ENCODE measurements at places on chromosomes 6 and 20.

DNA sequence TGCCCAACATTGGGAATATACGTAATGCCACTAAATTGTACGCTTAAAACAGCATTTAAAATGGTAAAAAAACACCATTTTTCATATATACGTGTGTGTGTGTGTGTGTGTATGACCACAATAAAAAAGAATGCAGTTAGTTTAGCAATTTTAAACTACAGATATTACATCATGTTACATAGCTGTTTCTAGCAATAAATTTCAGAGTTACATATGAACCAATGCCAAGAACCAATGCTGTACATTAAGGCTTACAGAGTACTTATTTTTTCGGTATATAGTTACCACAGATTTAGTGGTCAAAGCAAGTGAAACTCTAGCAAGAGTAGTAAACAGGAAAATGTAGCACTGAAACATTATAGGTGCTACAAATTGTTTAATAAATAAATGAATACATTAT, 119.3 kb downstream of the PDE10A start:
- DNase-seq, result no peak

DNA sequence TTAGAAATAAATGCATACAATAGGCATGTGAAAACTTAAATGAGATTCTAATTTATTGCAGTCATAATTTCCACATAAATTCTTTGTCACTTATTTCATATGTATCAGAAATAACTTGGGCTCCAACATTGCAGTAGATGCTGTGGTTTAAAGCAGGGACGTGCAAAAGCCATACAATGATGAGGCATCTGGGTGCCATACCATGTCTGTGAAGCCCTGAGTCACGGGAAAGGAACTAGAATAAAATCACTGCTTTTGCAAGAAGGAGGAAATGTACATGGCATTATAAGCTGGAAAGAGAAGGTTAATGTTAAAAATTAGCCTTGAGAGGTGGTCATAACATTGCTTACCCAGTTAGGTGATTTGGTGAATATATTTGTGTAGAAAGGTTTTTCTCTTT, 180.4 kb downstream of the SASH1 start:
- no peak for DNase-seq

DNA sequence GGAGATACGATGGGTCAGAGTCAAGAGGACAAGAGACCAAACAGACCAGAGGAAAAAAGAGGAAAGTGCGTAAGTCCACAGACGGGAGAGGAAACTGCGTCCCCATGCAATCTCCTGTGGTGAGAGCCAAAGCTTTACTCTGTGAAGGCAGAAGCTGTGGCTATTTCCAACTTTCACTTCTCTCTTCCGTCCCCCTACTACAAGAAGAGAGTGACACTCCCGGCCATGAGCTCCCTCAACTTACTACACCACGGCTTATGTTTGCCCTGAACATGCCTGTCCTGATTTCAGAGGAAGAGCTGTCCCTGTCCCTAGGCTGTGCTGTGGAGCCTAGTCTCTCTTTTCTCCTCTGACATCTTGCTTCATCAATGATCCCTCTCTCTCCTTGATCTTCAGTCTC, 11.5 kb upstream of the SSR1 start:
- DNase-seq, result no peak

DNA sequence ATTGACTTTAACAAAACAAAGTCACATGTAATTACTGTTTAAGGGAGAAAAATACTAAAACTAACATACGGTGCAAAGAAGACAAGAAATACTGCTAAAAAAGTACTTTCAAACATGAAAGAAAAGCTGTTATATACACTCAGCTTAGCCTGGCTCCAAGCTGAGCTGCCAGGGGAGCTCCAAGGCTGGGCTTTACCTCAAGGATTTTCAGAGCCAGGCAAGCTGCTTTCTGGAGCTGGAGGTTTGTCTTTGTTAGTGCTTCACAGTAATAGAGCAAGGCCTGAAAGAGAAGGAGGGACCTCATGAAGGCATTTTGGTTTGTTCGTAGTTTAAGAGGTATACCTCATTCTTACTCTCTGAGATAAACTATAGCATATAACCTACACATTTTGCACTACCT, 19.6 kb upstream of the ARMH2 start:
- peak; percentile 14 for DNase-seq

- no peak for DNase-seq
Observed at GRCh38 chr20:37837924-37838323, 65.0 kb upstream of the VSTM2L start.

GRCh38 chr6:10809098-10809497, 29.2 kb downstream of the MAK start:
- DNase-seq, result peak; percentile 4

- no peak for DNase-seq
Observed at GRCh38 chr20:50242548-50242862, 51.9 kb downstream of the CEBPB start.

- no peak for DNase-seq
Observed at GRCh38 chr6:157158897-157159296, 164.4 kb downstream of the TMEM242 start.

- no peak for DNase-seq
Observed at GRCh38 chr6:6798448-6798860, 209.9 kb downstream of the LY86 start.

- DNase-seq, result peak; percentile 3
Observed at GRCh38 chr6:35970181-35970580, 49.3 kb upstream of the SRPK1 start.

DNA sequence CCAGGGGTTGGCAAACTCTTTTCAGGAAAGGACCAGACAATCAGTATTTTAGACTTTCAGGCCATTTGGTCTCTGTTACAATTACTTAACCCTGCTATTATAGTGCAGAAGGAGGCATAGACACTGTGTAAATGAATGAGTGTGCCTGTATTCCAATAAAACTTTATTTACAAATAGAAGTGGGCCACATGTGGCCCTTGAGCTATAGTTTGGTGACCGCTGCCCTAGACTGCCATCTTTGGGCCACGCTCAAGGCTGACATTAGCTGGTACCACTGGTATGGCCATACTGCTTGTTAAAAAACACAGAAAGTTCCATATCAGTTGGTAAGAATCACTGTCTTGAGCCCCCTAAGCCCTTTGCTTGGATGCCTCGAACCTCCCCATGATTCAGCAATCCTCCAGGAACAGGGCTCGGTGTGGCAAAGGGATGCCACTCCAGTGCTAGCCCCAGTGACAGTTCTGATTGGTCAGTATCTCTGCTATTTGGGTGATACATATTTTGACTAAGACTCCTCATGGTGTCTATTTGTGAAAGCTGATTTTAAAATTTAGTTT, 23.3 kb upstream of the SNRNP48 start:
- peak; percentile 28 for DNase-seq

- DNase-seq, result no peak
Observed at GRCh38 chr20:32970973-32971300, 33.3 kb downstream of the SUN5 start.

DNA sequence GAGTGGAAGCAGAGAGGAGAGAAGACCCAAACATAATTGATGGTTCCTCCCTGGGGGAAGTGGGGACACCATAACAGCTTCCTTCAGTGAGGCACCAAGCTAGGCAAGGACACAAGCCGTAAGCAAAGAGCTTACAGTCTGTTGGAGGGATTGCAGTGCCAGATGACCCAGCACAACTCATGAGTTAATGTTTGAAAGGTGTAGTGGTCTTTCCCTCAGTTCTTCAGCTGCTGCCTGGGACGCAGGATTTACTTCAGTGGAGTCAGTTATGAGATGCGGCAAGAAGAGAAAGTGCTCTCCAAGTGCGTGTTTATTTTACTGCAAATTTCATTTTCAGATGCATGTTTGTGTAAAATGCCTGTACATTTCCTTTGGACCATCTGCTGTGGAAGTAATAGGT, 38.7 kb upstream of the SLC17A4 start:
- no peak for DNase-seq

DNA sequence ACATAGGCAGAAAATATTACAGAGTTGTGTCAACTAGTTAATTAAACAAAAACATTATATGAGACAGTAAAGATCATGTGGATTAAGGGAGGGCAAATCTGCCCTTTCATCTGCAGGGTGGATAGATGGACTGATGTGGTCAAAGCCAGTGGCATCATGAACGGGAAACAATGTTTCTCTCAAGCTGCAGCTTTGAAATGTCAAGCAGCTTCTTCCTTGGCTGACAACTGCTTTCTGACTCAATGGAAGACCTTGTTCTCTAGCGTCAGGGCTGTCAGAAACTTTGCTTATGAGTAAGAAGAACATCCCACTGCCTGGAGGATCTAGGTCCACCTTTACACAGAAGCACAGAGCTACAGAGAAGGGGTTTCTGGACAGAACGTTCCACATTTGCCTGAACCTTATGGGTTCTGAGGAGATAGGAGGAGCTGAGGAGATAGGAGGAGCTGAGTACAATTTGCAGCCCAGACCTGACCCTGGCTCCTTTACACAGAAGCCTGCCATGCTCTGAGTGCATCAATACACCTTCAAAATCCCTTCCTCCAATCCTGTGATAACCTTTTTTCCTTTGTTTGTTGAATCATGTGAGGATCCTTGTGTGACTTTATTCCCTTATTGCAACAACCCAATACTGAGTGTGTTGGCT, 6.1 kb downstream of the CST5 start:
- no peak for DNase-seq

- DNase-seq, result peak; percentile 95
Observed at GRCh38 chr6:13526727-13527670, 39.6 kb upstream of the GFOD1 start.

GRCh38 chr6:93677264-93677965, 258.1 kb upstream of the EPHA7 start:
- no peak for DNase-seq

DNA sequence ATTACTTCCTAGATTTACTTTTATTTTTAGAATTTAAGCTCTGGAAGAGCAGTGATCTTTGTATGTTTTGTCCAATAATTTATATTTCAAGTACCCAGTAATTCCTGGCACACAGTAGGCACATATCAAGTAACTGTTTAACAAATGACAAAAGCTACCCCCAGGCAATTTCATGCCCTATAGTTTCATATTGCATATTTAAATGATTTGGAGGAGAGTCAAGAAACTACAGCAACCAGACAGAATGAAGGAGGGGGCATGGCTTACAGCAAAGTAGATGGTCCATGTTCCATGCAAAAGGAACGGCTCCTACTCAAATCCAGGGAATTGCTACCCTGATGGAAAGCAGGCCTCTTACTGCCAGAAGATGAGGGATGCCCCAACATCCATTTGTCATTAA, 113.5 kb downstream of the ARHGAP18 start:
- DNase-seq, result no peak

DNA sequence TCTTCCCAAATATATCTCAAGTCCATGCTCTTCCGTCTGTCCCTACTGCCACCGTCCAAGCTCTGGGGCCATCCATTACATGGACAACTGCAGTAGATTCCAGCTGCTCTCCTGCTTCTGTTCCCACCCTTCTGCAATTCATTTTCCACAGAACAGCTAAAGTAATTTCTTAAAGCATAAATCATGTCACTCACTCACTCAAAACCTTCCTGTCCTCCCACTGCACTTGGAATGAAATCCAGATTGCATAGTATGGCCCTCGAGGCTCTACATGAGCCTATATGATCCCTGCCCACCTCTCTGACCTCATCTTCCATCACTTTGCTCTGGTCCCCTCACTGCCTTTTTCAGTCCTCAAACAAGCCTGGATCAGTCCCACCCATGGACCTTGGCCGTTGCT, 10.9 kb downstream of the PHACTR2 start:
- no peak for DNase-seq

DNA sequence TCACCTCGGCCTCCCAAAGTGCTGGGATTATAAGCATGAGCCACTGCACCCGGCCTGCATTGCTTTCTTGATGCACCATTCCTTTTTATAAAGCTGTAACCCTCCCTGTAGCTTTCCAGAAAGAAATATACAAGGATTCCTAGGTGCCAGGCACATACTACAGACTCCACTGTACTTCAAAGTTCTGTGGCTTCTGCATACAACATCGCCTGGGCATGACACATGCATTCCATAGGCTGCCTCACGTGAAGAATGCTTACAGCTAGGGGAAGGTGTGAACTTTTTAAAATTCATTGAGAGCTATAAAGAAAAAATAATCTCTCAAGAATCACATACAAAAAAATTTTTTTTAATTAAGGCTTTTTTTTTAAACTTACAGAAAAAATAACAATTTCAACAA, 50.2 kb downstream of the TRAM2 start:
- no peak for DNase-seq

DNA sequence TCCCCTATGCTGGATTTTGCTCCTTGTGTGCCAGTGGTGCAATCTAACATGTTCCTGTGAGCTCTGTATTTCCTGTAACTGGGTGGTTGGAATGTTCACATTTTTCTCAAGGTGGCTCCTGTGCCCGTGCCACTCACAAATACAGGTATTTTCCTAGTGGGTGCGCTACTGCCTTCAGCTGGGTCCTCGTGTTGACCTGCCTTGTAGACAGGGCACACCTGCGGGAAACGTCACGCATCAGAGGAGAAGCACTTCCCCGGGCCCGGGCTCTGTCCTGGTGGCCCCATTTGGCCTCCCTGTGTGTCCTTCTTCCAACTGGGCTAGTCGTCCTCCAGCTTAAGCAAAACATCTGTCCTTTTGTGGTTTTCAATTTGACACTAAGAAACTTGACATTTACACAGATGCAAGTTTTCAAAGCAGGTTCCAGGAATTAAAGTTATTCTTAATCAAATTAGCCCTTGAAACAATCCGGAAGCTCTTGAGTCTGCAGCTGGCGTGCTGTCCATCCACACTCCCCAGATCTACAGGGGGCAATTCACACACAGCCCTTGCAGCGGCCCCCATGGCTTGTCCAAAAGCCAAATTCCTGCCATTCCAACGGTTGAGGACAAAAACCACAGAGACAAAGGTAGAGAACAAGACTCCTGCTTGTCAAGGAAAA, 275.1 kb downstream of the CDC5L start:
- DNase-seq, result peak; percentile 75

- no peak for DNase-seq
Observed at GRCh38 chr6:82767037-82767436, 298.6 kb downstream of the UBE3D start.

- no peak for DNase-seq
Observed at GRCh38 chr6:167122041-167122826, 662 bp upstream of the CCR6 start.

GRCh38 chr6:77972334-77972733, 319.5 kb downstream of the MEI4 start:
- no peak for DNase-seq

DNA sequence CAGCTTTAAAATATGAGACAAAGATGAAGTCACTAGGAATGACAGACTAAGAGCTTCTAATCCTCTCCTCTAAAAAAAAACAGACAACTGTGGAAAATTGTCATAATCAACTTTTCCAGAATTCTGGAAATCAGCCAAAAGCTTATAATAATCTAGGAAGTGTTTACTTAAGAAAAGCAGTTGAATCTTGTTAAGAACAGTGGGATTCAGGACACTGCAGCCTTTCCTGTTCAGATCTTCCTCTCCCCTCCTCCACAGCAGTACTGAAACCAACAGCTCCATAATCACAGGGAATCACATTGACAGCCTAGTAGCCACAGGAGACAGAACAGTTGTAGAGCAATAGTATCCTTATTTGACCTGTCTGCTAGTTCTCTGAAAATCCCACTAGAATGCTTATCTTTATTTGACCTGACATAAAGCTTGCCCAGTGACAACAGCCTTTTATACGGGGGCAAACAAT, 41.6 kb downstream of the IBTK start:
- DNase-seq, result peak; percentile 13

GRCh38 chr20:7667194-7667593, 273.1 kb downstream of the HAO1 start:
- DNase-seq, result peak; percentile 95

- no peak for DNase-seq
Observed at GRCh38 chr6:473356-473755, 81.8 kb downstream of the IRF4 start.

GRCh38 chr6:4814212-4814611, 38.0 kb downstream of the CDYL start:
- DNase-seq, result no peak

GRCh38 chr20:37630993-37631392, 62.8 kb upstream of the CTNNBL1 start:
- no peak for DNase-seq

GRCh38 chr6:816510-817084, 123.7 kb upstream of the EXOC2 start:
- no peak for DNase-seq
